ENCODE measurements at places on chromosomes 4 and X.

- DNase-seq, result no peak
Observed at GRCh38 chrX:45788315-45788714, 587.6 kb upstream of the DIPK2B start.

GRCh38 chr4:95446173-95446572 is 102.6 kb downstream of the UNC5C start:
- no peak for DNase-seq

- no peak for DNase-seq
Observed at GRCh38 chr4:152073351-152074087, 312.7 kb upstream of the GATB start.

- no peak for DNase-seq
Observed at GRCh38 chrX:6432226-6432625, 102.7 kb downstream of the VCX3A start.

- no peak for DNase-seq
Observed at GRCh38 chr4:2617955-2618354, 81.5 kb downstream of the FAM193A start.

DNA sequence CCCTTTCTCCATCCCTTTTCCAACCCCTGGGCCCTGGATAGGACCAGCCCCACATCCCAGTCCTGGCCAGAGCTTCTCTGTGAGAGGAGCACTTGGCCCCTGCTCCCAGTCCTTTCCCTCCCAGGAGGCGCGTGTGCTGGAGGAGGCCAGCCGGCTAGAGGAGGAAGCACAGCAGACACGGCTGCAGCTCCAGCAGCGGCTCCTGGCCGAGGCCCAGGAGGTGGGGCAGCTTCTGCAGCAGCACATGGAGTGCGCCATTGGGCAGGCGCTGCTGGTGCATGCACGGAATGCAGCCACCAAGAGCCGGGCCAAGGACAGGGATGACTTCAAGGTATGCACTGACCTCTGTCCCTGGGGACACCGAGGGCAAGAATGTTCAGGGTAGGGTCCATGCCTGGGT is 87.5 kb downstream of the EVC start:
- no peak for DNase-seq

DNA sequence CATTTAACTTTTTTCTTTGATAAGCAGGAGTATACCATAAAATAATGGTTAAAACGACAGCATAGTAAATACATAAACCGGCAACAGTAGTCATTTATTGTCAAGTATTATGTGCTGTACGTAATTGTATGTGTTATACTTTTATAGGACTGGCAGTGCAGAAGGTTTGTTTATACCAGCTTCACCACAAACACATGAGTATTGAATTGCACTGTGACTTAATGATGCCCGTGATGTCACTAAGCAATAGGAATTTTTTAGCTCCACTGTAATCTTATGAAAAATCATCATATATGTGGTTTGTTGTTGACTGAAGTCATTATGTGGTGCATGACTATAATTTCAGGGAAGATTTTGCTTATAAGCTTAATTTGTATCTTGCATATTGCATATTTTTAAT is 424.6 kb downstream of the PABPC4L start:
- DNase-seq, result no peak

DNA sequence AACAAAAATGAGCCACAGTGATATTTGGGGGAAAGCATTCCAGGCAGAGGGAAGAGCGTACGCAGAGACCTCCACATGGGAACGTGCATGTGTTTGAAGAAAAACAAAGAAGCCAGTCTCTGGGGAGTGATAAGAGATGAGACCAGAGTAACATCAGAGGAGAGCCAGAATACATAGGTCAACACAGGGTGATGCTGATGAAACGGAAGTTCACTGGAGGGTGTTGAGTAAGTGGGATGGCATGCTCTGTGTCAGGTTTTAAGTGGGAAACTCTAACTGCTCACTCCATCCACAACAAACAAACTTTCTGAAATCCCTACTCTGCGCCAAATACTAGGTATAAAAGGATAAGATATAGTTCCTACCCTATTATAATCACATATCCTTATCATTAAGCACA is 110.0 kb downstream of the ARHGAP6 start:
- DNase-seq, result no peak

Data from NCI-H187 treated with DMSO at 0.1 percent for 48 hours (cell line).